NK-92 treated with Interleukin-12 subunit alpha and Interleukin-12 subunit beta, amount 100 ng/mL, for 24 hours (cell line): ENCODE measurements at places on chromosomes 16 and 17.

GRCh38 chr17:68972119-68972704 is 17.0 kb upstream of the ABCA8 start:
- DNase-seq: no peak

DNA sequence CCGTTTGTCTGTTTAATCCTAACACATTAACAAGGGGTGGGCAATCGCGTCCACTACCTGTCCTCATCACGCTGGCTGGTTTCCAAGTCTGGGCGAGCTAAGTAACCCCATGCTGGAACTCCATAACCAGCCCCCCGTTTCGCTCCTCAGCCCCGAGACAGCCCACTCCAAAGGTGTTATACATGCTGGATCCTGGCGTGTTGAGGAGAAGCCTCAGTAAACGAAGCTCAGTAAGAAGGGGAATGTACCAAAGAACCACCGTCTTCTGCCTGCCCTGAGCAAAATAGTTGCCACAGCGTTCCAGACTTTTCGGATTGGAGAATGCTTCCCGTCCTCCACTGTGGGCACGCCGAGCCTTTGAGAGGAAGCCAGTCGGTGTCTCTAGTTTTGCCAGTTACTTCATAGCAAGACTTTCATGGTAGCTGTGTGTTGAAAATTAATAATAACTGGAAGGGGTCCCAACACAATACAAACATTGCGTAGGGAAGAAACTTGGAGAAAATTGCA is 16.1 kb upstream of the C17orf78 start:
- DNase-seq: no peak

DNA sequence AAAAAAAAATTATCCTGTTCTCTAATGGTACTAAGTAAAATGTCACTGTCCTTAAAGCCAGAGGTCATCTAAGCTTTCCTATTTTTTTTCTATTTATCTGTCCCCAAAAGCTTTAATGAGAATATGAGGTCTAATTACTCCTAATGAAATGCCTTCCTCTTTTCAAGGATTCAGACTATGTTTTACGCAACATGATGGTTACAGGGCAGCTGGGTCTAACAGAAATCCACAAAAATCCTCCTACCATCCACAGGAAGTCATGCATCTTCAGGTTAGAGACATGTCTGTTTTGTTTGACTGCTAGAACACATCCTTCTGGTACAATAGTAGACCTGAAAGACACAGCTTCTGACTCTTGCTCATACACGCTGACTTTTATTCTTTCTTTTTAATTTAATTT is 29.7 kb upstream of the NSRP1 start:
- no peak for DNase-seq

DNA sequence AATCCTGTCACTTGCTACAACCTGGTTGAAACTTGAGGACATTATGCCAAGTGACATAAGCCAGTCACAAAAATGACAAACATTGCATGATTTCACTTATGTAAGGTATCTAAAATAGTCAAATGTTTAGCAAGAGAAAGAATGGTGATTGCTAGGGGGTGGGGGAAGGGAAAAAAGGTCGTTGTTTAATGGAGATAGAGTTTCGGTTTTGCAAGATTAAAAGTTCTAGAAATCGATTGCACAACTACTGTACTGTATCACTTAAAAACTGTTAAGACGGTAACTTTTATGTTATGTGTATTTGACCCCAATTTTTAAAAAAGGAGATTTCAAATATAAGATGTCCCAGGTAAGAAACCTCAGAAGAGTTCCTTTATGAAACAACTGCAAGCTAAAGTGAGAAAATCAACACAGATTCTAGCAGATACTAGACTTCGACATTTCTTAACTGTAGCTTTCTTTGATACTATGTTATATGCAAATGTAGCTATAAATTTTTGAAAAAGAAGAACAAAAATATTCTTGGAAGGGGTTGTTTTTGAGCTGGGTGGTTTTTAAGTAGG is 5.9 kb downstream of the MEOX1 start:
- no peak for DNase-seq

- DNase-seq: no peak
Observed at GRCh38 chr16:82582975-82583374, 43.8 kb upstream of the CDH13 start.

DNA sequence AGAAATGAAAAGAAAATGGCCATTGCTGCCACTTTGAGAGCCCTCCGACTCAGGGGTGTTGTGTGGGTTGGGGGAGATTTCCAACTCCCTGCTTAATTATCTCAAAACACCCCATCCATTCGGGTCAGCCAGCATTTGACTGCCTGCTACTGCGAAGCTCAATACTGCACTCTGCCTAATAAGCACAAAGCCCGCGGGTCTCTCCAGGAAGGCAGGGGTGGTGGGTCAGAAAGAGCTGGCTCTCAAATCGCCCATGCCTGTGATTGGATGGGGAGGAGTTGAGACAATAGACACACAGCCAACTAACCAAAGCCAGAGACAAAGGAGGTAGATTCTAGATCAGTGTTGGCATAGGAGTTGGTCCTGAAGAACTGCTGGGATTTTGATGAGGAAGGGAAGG is 2.3 kb upstream of the XAF1 start:
- DNase-seq: no peak

GRCh38 chr16:85126705-85127378 is 14.6 kb upstream of the CIBAR2 start:
- no peak for DNase-seq

- no peak for DNase-seq
Observed at GRCh38 chr17:66143657-66144282, 48.2 kb downstream of the CEP112 start.

GRCh38 chr17:27241346-27241946 is 52.5 kb upstream of the WSB1 start:
- DNase-seq: no peak
